Activated CD4-positive, alpha-beta T cell treated with anti-CD3 and anti-CD28 coated beads, Interleukin-2, amount 10 ng/mL, durations not matched to agents 24 days and 14 days (primary cell): ENCODE measurements at places on chromosomes 11 and 22. TPM values are rescaled to one million over a fixed set of nuclear protein-coding genes. Genes with fewer than 3 reads are reported as not detected.

GRCh38 chr11:95542868-95543551, 246.6 kb downstream of the FAM76B start:
- no peak for DNase-seq

DNA sequence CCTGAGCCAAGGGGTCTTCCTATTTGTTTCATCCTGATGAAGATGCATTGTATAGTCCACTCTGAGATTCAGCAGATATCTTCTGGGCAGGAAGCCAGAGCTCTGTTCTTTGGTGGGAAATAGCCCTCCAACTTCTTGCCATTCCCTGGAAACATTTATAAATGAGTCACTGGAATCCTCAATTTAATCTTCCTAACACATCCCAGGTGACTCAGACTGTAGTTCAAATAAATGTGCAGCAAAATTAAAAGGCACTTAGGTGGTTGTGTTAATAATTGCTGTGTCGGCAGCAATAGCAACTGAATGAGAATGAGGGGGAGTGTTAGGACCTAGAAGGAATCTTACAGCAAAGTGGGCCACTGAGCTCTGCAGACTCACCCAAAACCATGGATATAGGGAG, 108.6 kb downstream of the INSC start:
- no peak for DNase-seq

DNA sequence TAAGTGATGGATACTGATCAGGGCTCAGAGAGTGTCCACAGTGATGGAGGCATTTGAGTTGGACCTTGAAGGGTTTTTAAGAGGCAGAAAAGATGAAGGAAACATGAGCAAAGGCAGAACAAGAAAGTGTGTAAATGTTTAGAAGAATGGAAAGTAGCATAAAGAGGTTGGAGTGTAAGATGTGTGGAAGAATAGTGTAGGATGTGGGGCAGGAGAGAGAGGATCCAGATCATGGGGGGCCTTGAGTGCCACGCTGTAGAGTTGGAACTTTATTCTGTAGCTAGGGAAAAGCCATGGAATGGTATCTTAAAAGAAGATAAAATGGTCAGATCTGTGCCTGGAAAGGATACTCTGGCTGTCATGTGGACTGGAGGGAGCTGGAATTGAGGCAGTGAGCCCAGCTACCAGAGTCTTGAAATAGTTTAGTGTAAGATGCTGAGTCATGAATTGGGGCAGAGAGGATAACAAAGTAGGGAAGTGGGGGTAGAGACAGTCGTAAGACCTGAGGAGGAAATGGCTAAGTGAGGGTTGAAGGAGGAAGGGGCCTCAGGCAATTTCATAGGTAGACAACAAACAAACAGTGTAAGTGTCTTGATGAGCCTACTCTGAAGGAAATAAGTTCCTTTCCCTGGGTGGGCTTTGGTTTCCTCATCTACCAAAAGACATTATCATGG, 6.7 kb downstream of the KCNE3 start:
- no peak for DNase-seq

DNA sequence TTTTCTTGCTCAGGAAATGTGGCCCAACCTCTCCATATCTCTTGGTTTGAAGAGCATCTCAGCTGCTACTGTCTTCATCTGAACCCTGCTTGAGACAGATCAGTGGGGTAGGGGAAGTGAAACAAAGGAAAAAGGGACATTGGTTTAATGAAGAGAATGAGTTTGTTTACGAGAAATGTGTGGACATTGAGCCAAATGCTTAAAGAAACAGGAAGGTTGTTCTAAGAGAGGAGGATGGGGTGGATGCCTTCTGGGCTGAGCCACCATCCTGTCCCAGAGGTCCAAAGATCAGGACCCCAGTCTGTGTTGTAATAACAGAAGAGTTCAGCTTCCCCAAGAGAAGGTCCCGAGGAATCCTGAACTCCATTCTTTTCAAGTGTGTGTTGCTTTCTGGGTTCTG, 369.7 kb downstream of the INSC start:
- no peak for DNase-seq

GRCh38 chr11:117319214-117319840, 3.3 kb upstream of the BACE1 start:
- DNase-seq, result no peak

GRCh38 chr11:105202844-105203548, 63.4 kb upstream of the CARD18 start:
- peak; percentile 60 for DNase-seq

DNA sequence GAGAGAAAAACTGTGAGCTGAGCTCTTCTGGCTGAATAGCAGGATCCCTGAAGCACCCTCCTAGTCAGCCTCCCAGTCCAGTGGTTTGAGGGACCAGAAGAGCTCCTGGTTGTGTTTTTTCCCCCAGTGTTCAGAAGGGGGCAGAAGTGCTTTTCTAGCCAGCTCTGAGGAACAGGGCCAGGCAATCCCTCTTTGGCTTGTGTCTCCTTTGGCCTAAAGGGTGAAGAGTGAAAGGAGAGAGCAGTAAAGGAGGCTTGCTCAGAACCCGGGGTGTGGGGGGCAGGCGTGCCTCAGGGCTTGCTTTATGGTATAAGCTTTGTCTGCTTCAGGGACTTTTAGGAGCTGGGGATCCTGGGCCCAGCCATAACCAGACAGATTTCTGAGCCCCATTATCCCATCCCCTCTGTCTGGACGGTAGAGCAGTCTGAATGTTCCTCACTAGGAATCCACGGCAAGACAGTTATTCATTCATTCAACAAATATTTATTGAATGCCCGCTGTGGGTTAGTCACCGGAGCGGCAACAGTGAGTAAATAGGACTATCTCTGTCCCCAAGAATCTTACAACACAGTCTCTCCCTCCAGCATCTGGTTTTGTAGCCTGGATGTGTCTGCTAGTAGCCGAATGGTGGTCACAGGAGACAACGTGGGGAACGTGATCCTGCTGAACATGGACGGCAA, 14.5 kb downstream of the ACP2 start:
- DNase-seq, result peak; percentile 74

- no peak for DNase-seq
These were observed 68.1 kb downstream of the CSTPP1 start for GRCh38 chr11:47004595-47005033.

DNA sequence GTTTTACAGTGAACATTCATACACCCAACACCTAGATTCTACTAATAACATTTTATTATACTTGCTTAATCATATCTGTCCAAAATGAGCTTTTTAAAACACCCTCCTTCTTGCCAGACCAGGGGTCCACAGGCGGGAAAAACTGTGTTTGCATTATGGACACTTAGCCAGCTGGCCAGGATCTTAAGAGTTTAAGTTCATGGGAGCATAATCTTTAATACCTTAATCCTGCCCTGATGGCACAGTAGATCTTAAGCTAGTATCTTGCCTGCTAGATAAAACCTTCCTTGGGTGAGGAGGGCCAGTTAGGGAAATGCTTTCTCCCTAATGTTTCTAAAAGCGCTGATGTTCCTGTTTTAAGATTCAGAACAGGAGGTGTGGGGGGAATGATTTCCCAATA, 13.1 kb upstream of the CCDC134 start:
- no peak for DNase-seq

- no peak for DNase-seq
These were observed 102.1 kb downstream of the CD44 start for GRCh38 chr11:35241083-35241482.

DNA sequence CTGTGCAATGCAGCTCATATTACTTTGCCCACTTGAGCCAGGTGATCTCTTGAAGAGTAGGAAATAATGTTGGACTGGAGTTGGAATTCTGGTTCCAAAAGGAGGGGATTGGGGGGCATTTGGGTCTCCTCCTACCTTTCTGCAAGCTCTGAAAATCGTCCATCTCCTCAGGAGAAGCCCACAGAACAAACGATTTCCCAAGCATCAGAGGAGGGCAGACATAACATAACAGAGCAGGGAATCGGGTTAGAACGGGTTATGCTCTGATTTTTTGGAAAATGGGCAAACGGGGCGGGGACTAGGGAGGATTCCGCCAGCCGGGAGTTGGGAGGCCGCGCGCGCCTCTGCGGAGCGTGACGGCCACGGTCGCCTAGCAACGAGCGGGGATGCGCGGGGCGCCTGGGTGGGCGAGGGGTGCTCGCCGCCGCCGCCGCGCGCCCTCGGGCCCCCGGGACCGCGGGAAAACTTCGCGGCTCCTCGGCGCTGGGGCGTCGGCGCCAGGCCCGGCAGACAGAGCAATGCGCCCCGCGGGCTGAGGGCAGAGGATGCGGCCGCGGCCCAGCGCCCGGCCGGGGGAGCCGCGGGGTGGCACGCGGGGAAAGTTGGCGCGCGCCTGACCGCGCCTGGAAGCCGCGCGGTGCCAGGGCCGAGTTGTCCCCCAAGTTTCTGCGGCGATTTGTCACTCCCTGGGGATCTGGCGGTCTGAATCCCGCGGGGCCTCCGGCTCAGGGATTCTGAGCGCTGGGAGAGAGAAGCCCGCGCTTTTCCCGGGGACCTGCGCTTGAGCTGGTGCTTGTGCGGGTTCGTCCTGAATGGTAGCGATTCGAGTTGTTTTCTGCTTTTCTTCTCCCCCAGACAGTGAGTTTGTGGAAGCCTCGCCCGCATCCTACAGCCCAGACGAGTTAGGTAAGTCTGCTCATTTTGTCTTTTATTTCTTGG, 27.8 kb upstream of the AMOTL1 start:
- peak; percentile 57 for DNase-seq

The MUC5AC gene
- total RNA-seq, result not detected in 2 replicates

The NARS2 gene
- total RNA-seq, result 38.0 and 43.3 TPM in 2 replicates

The OR52I2 gene
- not detected in 2 replicates for total RNA-seq

The AQP11 gene
- 0.38 and 0.65 TPM in 2 replicates for total RNA-seq

The NXPE1 gene
- total RNA-seq, result not detected in 2 replicates
